MM.1S (cell line): ENCODE measurements at places on chromosomes 6 and 20.

- DNase-seq, result no peak
Measured at GRCh38 chr6:111899531-111899930, 26.3 kb upstream of the FYN start.

GRCh38 chr6:114833211-114833610, 490.4 kb upstream of the HS3ST5 start:
- DNase-seq, result no peak

DNA sequence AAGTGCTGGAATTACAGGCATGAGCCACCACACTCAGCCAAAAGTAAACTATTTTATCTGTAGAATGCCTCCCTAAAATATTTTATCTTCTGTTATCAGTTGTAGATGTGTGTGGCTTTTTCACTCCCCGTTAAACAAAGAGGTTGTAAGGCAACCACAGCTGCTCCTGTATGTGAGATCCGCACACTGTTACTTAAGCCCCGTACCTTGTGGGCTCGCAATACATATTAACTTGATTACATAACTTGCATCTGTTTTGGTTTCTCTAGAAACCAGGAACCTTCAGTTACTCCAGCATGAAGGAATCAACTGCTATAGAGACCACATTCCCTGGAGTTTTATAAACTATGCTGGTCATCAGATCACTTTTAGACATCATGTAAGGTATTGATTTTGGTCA, 420.1 kb upstream of the SLC35B3 start:
- DNase-seq, result no peak

DNA sequence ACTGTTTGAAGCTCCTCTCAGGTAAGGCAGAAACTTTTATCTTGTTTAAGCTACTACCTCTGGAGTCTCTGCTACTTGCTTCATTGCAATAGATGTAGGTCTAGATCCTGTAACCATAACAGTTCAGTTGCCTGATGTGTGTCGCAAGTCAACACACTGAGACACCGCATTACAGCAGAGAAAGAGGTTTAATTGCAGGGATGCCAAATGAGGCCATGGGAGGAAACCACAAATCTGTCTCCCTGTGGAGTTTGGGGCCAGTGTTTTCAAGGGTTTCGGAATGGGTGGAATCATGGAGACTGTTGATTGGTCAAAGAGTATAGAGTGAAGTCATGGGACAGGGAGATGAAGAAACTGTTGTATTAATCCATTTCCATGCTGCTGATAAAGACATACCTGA, 57.1 kb upstream of the RBM24 start:
- DNase-seq, result no peak

- DNase-seq, result no peak
Measured at GRCh38 chr20:38514185-38514584, 41.5 kb downstream of the RALGAPB start.
